ENCODE measurements at places on chromosomes 2 and 18.

GRCh38 chr2:10522170-10522448, 74.0 kb upstream of the ODC1 start:
- DNase-seq, result no peak

GRCh38 chr2:196659844-196660243, 20.3 kb downstream of the CCDC150 start:
- no peak for DNase-seq

DNA sequence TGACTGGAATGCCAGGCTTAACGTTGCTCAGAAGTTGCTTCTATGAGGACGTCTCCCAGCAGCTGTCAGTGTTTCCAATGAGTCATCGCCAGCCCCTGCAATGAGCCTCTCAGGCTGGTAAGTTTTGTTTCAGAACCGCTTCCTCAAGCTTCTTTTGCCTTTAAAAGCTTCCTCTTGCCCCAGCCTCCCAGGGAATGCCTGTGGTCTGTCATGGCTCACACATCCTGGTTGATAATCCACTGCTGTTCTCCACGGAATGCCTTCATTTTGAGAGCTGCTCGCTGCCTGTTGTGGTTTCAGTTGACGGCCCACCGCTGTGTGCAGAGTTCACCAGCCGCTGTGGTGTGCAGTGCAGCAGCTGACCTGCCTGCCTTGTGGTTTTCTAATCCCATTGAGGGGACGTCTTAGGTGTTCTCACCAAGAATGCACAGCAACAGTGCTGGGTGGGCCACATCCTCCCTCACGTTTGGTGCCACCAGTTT, 96.4 kb downstream of the RTP5 start:
- DNase-seq, result peak; percentile 51

GRCh38 chr2:226970362-226970761, 134.5 kb downstream of the RHBDD1 start:
- no peak for DNase-seq

- no peak for DNase-seq
Observed at GRCh38 chr2:148742373-148742772, 97.8 kb downstream of the EPC2 start.

DNA sequence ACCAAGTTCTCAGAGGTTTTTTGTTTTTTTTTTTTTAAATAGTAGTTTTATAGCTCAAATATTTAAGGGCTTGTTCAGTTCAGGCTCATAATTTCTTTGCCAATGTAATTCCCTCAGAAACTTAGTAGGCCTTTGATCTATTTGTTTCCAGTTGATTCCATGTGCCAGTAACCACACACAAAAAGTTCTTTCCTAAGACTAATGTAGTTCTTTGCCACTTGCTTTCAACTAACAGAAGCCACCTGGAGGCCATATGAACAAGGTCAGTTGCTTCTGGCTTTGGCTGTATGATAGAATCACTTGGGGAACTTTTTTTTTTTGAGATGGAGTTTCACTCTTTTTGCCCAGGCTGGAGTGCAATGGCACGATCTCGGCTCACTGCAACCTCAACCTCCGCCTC, 100.7 kb downstream of the DTNB start:
- no peak for DNase-seq

Data from left hindlimb (tissue), 1 donor.